ENCODE measurements at places on chromosomes 6 and 20. TPM values are rescaled to one million over a fixed set of nuclear protein-coding genes. Genes with fewer than 3 reads are reported as not detected.

The CD40 gene
- 4.1 TPM for total RNA-seq

- peaks cover 14% of the 10 kb centered on the region for H3K4me1 ChIP-seq
- DNase-seq, result no peak
- H3K36me3 ChIP-seq, result peaks cover 3% of the 10 kb centered on the region
- H3K27ac ChIP-seq, result no peak overlapping the region
- no peak overlapping the region for H3K4me3 ChIP-seq
- H3K27me3 ChIP-seq, result no peaks in the 10 kb centered on the region
These were observed 46.1 kb downstream of the DEK start for GRCh38 chr6:18218233-18218632.

DNA sequence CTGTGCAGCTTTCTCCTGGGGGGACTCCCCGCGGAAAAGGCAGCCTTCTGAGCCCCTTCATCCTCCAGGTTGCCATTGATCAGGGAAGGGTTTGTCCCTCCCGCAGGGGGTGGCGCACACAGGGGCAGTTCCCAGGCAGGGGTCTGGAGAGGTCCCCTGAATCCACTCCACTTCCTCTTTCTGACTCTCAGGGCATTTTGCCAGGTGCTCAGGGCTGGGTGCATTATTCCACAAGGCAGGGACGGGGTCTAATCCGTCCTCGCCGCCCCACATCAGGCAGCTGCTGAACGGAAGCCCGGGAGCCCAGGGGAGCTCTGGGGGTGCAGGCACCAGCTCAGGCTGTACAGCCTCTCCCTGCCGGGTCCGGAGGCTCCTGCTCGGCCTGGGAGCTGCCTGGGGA is 180.9 kb downstream of the TTLL2 start:
- no peaks in the 10 kb centered on the region for H3K4me1 ChIP-seq
- H3K27me3 ChIP-seq, result no peaks in the 10 kb centered on the region
- no peak overlapping the region for H3K4me3 ChIP-seq
- DNase-seq, result no peak
- no peak overlapping the region for H3K27ac ChIP-seq

DNA sequence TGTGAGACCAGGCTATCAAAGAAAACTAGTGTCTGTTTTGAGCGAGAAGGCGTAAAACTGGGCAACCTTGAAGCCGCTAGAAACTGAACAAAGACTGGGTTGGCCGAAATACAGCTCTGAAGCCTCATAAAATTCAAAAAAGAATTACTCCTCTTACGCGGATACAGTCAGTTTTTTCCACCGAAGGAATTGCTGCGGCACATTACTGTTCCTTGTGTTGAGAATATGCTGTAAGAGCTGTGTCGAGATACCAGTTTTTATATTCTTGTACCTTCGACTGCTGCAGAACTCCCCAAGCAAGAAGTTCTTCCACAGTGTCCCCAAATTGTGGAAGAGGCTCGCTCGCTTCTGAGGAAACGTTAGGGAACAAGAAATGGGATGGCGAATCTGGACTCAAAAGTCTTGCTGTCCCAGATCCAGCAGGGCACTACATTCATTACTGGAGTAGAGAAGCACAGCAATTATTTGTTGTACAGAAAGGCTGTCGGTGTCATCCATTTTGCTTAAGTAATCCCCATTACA is 523 bp upstream of the COX7A2 start:
- H3K36me3 ChIP-seq, result peaks cover 6% of the 10 kb centered on the region
- H3K4me3 ChIP-seq, result peak overlapping the region; percentile 99
- H3K4me1 ChIP-seq, result peaks cover 5% of the 10 kb centered on the region
- DNase-seq, result no peak

DNA sequence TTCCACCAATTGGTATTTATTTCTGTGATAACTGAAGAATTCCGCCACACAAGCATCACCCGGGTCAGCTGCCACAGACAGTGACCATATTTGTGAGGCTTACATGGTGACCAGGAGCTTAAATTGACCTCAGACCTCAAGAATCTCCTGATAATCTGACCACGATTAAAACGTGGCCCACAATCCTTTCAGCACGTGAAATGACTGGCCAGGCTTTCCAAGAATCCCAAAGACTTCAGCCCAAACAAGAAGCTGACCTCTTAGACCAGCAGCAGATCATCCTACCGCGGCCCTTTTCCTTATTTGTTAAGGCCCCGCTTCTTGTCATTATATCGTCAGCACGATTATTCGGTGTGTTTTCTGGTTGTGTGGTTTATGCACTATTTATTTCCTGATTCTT is 45.6 kb upstream of the CD93 start:
- no peaks in the 10 kb centered on the region for H3K36me3 ChIP-seq
- H3K4me3 ChIP-seq, result no peak overlapping the region
- DNase-seq, result peak; percentile 46
- no peaks in the 10 kb centered on the region for H3K4me1 ChIP-seq
- no peak overlapping the region for H3K27ac ChIP-seq
- no peaks in the 10 kb centered on the region for H3K27me3 ChIP-seq

DNA sequence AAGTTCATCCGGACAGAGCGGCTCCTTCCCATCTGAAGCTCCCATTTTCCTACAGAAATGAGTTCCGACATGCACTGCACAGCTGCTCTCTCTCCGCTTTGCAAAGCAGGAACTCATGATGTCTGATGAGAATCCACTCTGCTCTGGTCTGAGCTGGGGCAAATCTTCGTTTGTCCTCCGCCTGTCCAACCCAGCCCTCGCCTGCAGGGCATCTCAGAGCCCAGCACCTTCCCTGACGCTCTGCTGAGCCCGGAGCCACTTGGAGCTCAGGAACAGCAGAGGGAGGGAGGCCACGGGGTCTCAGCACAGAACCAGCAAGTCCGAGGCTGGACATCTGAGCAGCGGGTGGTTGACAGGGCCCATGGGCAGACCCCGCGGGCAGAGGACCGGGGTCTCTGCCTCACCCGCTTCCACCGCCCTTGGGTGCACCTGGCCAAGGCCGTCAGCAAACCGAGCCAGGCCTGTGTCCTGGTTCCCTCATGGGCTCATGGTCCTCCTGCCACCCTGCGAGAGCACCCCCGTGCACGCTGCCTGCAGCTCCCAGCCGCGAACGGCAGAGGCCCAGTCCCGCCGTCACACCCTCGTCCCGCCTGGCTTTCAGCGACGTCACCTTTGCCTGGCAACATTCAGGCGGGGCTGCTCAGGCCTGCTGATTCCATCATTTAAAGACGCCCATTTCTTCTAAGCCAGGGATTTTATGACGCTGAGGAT is 78.5 kb upstream of the BHLHE23 start:
- H3K36me3 ChIP-seq, result no peaks in the 10 kb centered on the region
- peaks cover 8% of the 10 kb centered on the region for H3K27me3 ChIP-seq
- DNase-seq, result no peak
- no peaks in the 10 kb centered on the region for H3K4me1 ChIP-seq

DNA sequence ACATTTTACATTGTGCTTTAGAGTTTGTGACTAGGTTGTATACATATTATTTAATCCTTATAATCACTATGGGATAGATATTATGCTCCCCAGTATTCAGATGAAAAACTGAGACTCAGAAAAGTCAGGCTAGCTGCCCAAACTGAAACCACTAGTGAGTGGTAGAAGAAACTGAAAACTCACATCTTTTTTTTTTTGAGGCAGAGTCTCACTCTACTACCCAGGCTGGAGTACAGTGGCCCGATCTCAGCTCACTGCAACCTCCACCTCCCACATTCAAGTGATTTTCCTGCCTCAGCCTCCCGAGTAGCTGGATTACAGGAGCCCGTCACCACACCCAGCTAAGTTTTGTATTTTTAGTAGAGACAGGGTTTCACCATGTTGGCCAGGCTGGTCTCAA is 22.2 kb downstream of the RNF24 start:
- no peaks in the 10 kb centered on the region for H3K36me3 ChIP-seq
- no peak for DNase-seq
- no peaks in the 10 kb centered on the region for H3K27me3 ChIP-seq
- no peak overlapping the region for H3K27ac ChIP-seq
- peaks cover 10% of the 10 kb centered on the region for H3K4me1 ChIP-seq

The CCN6 gene
- total RNA-seq, result not detected

The GRIK2 gene
- 2.5 TPM for total RNA-seq

The ZNF334 gene
- total RNA-seq, result 8.5 TPM

Data from astrocyte (in vitro differentiated cells and primary cell).